ENCODE measurements at places on chromosomes 12 and 14.

DNA sequence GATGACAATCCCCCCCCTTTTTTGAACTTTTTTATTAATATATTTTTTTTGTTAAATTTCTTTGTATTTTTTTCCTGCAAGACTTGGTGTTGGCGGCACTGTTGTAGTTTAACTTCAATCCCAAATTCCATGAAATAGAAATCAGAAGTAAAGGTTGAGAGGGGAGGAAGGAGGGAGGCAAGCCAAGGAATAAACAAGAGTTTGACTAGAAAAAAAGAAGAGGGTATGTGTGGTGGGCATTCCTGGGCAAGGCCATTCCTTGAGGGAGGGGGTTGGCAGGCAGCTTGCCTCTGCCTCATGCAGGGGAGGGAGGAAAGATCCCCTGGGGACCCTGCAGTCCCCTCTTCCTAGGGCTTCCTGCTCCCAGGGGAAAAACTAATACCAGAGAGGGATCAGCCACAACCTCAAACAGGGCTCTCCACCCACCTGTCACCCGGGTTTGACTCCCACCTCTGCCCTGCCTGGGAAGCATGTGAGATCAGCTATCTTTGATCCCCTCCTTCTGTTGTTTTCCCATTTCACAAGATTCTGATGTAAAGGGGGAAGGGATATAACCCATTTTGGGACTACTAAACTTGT, 519 bp upstream of the AP1G2 start:
- no peak for DNase-seq

- DNase-seq = peak; percentile 72
These were observed 34.2 kb upstream of the KICS2 start for GRCh38 chr12:64256166-64256800.

DNA sequence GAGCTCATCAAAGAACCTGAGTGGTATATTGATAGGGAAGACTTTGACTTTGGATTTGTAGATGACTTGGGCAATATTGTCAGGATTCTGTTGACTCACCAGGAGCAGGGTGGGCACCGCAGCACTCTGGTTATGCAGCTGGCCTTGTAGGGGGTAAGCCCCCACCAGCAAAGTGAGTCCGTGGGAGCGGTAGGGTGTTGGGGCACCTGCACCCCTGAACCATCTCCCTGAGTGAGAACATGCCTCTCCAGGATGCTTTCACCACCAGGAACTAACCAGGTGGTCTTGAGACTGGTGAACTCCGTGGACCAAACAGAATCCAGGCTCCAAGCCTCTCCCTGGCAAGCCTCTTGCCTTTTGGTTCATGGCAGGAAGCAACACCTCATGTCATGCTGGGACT, 44.0 kb upstream of the EIF5 start:
- no peak for DNase-seq

- no peak for DNase-seq
These were observed 224.3 kb downstream of the SLC41A2 start for GRCh38 chr12:104733717-104734175.

DNA sequence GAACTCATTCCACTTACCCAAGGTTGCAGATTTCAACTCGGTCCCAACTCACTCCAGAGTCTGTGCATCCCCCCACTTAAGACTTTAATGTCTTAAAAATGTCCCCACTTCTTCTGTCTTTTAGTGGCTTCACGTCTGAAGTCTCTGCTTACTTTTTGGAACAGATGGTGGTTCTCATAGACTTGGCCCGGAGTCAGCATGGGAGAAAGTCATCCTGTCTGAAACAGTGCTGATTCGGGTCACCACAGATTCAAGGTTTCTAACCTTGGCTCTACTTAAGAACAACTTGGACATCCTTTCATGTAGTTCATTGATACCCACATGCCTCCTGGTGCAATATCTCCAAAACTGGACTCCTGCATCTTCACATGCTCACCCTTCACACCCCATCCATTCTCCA, 26.0 kb downstream of the CHST11 start:
- DNase-seq = no peak

GRCh38 chr12:70692681-70693288, 55.6 kb upstream of the PTPRB start:
- DNase-seq = peak; percentile 50

GRCh38 chr12:27972721-27973120, at the start of gene PTHLH:
Gene PTHLH (minus strand): TSS chr12:27972733. CDS start chr12:27969494, 3,239 bp downstream.
- no peak for DNase-seq

DNA sequence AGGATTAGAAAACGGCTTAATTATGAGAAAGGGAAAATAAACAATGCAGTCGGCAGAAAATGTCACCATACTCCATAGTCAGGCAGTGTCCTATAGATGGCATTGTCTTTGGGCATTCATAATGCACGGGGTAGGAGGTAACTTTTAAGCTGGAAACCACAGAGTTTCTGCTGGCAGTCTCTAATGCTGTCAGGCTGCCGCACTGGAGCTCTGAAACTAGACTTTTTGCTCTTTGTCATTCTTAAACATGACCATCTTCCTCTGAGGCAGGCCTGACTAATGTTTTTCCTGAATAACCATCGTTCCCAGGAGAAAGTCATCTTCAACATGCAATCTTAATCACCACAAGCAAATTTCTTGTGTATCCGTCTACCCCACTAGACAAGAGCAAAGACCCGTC, 108.8 kb downstream of the ETNK1 start:
- DNase-seq = peak; percentile 36

- no peak for DNase-seq
These were observed 112.1 kb downstream of the TTC7B start for GRCh38 chr14:90703841-90704737.

- no peak for DNase-seq
These were observed 68.5 kb downstream of the FBXO34 start for GRCh38 chr14:55339770-55340169.

- peak; percentile 28 for DNase-seq
These were observed 167.9 kb downstream of the FSCB start for GRCh38 chr14:44339231-44339630.

- no peak for DNase-seq
These were observed 1.4 kb downstream of the ASIC1 start for GRCh38 chr12:50058743-50059312.

DNA sequence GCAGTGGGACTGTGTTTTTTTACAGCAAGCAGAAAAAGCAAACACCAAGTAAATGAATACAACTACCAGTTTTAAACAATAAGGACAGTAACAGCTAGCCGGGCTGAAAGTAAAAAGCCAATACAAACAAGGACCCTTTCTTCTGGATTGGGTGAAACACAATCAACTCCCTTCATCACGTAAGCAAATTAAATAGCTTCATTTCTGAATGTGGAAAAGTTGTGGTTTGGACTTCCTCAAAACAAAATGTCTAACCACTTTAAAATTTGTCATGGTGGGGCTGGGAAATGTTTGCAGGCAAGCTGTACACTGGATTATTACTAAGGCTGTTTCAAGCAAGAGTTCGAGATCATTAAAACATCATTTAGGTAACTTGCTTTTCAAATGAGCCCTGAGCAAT, 47.4 kb downstream of the TCHP start:
- peak; percentile 74 for DNase-seq

GRCh38 chr12:121795034-121795968, 1.8 kb upstream of the RHOF start:
- peak; percentile 80 for DNase-seq

- DNase-seq = peak; percentile 47
These were observed 56.2 kb downstream of the DUSP16 start for GRCh38 chr12:12506496-12506890.

DNA sequence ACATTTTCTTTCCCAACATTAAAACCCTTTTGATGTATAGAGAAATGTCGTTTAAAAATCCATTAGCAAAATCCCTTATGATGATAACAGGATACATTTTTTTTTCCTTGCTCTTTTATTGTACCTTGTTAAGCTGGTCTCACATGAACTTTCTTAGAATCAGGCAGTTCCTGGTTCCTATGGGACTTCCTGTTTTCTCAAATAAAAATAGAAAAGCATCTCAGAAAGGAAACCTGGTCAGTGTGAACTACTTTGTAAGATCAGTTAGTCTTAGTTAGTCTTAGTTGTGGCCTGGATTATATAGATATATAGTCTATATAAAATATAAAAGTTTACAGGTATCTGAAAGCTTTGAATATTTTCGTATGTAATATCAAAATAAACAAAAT, 40.3 kb downstream of the LEMD3 start:
- no peak for DNase-seq

GRCh38 chr12:132530851-132531250, 40.9 kb downstream of the FBRSL1 start:
- DNase-seq = no peak

DNA sequence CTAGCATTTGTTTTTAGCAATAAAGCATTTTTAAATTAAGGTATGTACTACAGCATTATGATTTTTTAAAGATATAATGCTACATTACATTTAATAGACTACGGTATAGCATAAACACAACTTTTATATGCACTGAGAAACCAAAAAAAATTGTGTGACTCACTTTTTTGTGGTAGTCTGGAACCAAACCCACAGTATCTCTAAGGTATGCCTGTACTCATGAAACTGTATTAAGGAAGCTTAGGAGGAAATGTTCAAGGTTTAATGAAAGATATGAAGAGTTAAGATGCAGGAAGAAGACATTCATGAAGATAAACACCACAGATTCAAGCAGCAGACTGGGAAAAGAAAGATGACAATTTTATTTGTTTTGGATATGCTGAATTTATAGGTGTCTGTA, 51.7 kb downstream of the PPP1R12A start:
- peak; percentile 66 for DNase-seq

DNA sequence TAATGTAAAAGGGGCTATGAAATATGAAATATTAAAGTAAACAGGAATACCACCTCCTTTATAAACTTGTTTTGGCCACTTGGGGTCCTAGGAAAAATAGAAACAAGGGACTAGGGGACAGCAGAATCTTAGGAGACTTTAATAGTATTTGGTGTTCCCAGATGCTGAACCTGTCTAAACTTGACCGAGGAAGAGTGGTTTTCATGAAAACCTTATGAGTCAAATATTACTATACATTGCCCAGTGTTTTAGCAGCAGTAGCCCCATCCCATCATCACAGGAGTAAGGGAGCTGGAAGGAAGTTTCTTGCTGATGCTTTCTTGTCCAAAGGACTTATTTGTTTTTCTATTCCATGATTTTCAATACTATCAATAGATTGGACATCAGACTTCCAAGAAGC, 177.5 kb upstream of the CAND1 start:
- DNase-seq = no peak

- DNase-seq = no peak
These were observed 12.2 kb downstream of the SYCP3 start for GRCh38 chr12:101727098-101727497.

DNA sequence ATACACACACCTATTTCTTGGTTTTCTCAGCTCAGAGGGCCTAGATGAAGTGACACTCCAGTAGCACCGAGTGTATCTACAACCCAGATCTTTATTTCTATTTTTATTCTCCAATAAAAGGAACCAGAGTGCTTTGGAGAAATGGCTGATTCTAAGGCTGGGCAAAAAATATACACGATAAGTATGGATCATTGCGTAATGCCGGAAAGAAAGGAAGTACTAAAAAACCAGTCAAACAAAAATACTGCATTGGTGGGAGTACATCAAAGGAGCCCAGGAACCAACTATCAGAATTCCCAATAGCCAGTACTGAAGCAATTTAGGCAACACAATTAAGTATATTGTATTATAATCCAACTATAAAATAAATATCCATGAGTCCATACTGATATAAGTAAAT, 400.9 kb upstream of the CCDC196 start:
- DNase-seq = no peak

- no peak for DNase-seq
These were observed 7.4 kb upstream of the HOXC11 start for GRCh38 chr12:53965281-53966084.

GRCh38 chr12:119020406-119021360, 39.3 kb downstream of the SRRM4 start:
- no peak for DNase-seq

- no peak for DNase-seq
These were observed 486.8 kb downstream of the KCNH5 start for GRCh38 chr14:62558451-62558850.

GRCh38 chr12:56716458-56716857, 8.6 kb downstream of the NACA start:
- no peak for DNase-seq

GRCh38 chr12:72836194-72836593, 564.0 kb downstream of the TRHDE start:
- no peak for DNase-seq

GRCh38 chr14:105527826-105528585, 1.6 kb downstream of the TMEM121 start:
- DNase-seq = peak; percentile 70

GRCh38 chr14:24817212-24818057, 183.4 kb upstream of the GZMB start:
- DNase-seq = peak; percentile 53

All from fibroblast of upper back skin (primary cell).